ENCODE measurements at places on chromosomes 16 and 17. TPM values are rescaled to one million over a fixed set of nuclear protein-coding genes. Genes with fewer than 3 reads are reported as not detected.
A peak's percentile ranks its signal among the peaks of the same experiment; 100 is the strongest.

The MCRIP1 gene
- 100 TPM for total RNA-seq

DNA sequence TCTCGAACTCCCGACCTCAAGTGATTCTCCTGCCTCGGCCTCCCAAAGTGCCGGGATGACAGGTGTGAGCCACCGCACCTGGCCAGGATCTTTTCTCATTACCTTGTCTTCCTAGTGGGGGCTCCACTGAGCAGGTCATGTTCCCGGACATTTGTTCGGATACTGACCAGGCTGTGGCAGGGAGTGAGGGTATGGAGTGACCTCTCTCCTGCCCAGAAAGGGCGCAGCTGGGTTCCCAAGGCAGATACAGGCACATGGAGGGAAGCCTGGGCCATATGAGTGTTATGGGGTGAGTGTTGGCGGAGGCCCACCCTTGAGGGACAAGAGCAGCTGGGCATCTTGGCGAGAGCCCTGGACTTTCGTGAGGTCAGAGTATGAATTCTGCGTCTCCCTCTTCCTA lies 5.5 kb downstream of the SERPINF1 start:
- peak; percentile 85 for DNase-seq

DNA sequence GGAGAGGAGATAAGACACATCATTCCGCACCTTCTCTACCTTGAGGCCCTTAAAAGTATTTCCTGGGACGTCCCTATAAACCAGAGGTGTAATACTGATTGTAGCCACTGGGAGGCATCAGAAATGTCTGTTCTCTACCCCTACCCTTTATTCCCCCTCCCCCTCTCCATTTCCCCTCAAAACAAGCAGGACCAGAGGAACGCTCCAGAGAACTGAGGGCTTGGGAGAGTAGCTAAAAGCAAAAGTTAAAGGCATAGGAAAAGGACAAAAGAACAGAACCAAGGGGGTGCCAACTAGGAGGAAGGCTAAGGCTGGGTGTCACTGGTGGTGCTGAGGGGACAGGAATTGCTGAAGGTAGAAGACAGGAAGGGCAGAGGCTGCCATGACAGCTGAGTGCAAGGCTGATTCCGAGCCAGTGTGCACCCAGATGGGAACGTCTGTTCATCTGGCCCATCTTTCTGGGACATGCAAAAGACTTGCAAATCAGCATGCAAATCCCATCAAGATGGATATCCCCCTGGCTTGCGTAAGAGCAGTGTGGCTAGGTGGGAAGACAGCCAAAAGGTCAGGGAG lies 6.7 kb downstream of the CAMTA2 start:
- peak; percentile 69 for DNase-seq

The NTN3 gene
- 0.10 TPM for total RNA-seq

The SLC5A10 gene
- not detected for total RNA-seq

- DNase-seq, result peak; percentile 47
Observed at GRCh38 chr17:46979147-46979863, at the start of gene RPRML. TSS of gene RPRML (minus strand) at chr17:46979253. CDS start at chr17:46979007, 246 bp downstream.
